ENCODE measurements at places on chromosomes 7 and 10.

DNA sequence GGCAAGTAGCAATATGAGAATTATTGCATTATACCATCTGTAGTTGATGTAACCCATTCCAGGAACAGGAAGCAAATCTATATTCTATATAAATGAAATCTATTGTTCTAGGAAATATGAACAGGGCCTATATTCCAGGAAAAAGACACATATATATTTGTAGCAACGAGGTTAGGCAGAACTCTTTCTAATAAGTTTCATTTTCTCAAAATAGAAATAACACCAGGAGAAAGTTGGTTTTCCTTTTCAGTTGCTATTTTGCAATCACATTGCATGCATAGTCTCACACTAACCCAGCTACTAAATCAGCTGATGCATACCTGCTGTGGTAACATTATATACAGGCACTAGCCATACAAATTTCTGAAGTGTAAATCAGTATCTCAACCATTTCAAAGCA, 6.2 kb upstream of the IFIT2 start:
- ATAC-seq: peak; percentile 65

GRCh38 chr10:7547829-7548228, 118.9 kb downstream of the ITIH5 start:
- ATAC-seq: no peak

DNA sequence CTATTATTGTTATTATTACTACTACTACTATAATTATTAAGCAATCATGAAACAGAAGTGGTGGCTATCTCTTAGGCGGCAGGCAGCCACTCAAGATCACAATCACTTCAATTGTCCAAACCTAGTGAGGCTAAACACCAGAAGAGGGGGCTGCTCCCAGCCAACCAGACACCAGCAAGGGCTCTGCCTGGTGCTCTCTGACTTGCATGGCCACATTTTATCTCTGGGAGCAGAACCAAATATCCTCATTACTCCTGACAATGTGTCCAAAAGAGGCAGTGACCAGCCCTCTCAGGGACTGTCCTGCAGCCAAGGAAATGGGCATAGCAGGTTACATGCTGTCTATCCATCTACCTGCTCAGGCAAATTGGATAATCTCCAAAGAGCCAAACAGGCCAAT, 187.4 kb upstream of the PDE1C start:
- ATAC-seq: no peak

- ATAC-seq: no peak
Measured at GRCh38 chr7:2984091-2984490, 59.6 kb downstream of the CARD11 start.

DNA sequence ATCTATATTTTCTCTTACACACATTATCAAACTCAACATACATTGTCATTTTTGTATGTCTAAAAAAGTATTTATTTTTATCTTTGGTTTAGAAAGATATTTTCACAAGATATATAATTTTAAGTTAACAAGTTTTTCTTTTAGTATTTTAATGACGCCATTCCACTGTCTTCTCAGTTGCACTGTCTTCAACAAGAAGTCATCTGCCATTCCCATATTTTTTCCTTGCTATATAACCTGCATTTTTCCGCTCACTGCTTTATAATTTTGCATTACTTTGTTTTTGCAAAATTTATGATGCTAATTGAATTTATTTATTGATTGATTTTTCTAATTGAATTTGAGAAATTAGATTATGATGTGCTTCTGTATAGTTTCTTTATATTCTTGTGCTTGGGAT, 357.8 kb upstream of the RNF32 start:
- ATAC-seq: no peak

Data from activated T-helper 17 cell treated with anti-CD3 and anti-CD28 coated beads, Interleukin-2, amount 50 U/mL, for 72 hours (primary cell).